ENCODE measurements at places on chromosomes 1 and 21. TPM values are rescaled to one million over a fixed set of nuclear protein-coding genes. Genes with fewer than 3 reads are reported as not detected.

Gene SPRR5
- not detected for total RNA-seq

Gene NFASC
- total RNA-seq: 3.7 TPM

Gene PTGFR
- not detected for total RNA-seq

GRCh38 chr1:170498876-170499275, 33.1 kb upstream of the GORAB start:
- H3K27ac ChIP-seq: no peak overlapping the region
- no peaks in the 10 kb centered on the region for H3K4me1 ChIP-seq
- DNase-seq: no peak
- no peak overlapping the region for H3K4me3 ChIP-seq
- no peaks in the 10 kb centered on the region for H3K27me3 ChIP-seq

GRCh38 chr1:161185282-161185682, 8.0 kb upstream of the B4GALT3 start:
- H3K36me3 ChIP-seq: no peaks in the 10 kb centered on the region
- no peak for DNase-seq
- H3K27ac ChIP-seq: no peak overlapping the region
- no peak overlapping the region for H3K4me3 ChIP-seq

DNA sequence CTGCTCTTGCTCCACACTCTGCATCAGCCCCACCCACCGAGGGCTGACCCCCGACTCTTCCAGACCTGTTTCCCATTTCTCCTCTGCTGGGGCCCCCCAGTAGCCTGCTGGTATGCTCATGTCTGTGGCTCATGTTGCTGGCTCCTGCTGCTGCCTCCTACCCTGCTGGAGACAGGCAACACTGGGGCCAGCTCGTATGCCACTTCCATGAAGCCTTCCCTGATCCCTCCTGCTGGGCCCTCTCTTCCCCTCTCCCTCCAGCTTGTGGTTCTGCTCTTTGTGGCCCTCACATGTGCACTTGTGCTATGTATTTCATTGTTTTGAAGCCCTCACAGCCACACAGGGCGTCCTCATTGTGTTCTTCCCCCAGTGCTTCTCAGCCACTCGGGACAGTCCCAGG, 40.5 kb downstream of the CNN3 start:
- no peaks in the 10 kb centered on the region for H3K36me3 ChIP-seq
- no peaks in the 10 kb centered on the region for H3K27me3 ChIP-seq
- H3K27ac ChIP-seq: no peak overlapping the region

- H3K36me3 ChIP-seq: no peaks in the 10 kb centered on the region
- no peak overlapping the region for H3K27ac ChIP-seq
- peaks cover 7% of the 10 kb centered on the region for H3K4me1 ChIP-seq
- DNase-seq: no peak
- no peak overlapping the region for H3K4me3 ChIP-seq
Observed at GRCh38 chr1:212234431-212235395, 50.5 kb upstream of the PPP2R5A start.

GRCh38 chr1:145956781-145957442, 905 bp downstream of the LIX1L start:
- DNase-seq: no peak
- H3K27me3 ChIP-seq: peaks cover 65% of the 10 kb centered on the region
- H3K27ac ChIP-seq: no peak overlapping the region
- H3K36me3 ChIP-seq: no peaks in the 10 kb centered on the region
- peak overlapping the region; percentile 57 for H3K4me3 ChIP-seq

All from neural progenitor cell (in vitro differentiated cells).